T-helper 17 cell (primary cell): ENCODE measurements at places on chromosomes 6 and 20. TPM values are rescaled to one million over a fixed set of nuclear protein-coding genes. Genes with fewer than 3 reads are reported as not detected.

Gene GINM1
- total RNA-seq: 20.8 TPM

Gene TAB2
- total RNA-seq: 199 TPM

Gene ZC2HC1B
- total RNA-seq: not detected

Gene UNC5CL
- 4.2 TPM for total RNA-seq

Gene PPARD
- 25.0 TPM for total RNA-seq

Gene OSER1
- total RNA-seq: 88.5 TPM

Gene BPI
- not detected for total RNA-seq

Gene EYS
- not detected for total RNA-seq

Gene KIF16B
- 11.1 TPM for total RNA-seq

Gene CLPSL2
- total RNA-seq: not detected

Gene SEL1L2
- total RNA-seq: not detected

Gene TCF21
- total RNA-seq: not detected

Gene MAP3K5
- 35.6 TPM for total RNA-seq

Gene BTBD9
- total RNA-seq: 61.3 TPM

Gene OPRL1
- total RNA-seq: 1.4 TPM

Gene MAP3K7
- 16.0 TPM for total RNA-seq

GRCh38 chr6:138528956-138529355, 29.7 kb upstream of the NHSL1 start:
- no peak for DNase-seq

- DNase-seq: no peak
Measured at GRCh38 chr6:159678574-159678973, 14.5 kb downstream of the SOD2 start.

DNA sequence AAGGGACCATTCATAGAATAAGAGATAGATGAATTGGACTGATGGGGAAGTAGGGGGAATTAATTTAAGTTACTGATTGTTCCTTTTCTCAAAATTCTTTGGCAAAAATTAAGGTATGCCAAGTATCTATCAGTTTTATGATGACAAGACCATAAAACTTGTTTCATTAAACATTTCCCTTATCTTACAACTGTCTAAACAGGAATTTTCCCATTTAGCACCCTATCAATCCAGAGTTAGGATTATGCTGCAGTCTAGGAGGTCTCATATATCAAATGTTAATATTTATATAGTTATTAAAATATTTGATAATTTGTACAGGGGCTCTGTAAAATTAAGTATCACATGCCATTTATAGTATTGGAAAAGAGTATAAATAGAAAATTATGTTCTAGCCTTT, 51.5 kb upstream of the ARID1B start:
- DNase-seq: no peak

GRCh38 chr20:38805958-38806854, 709 bp downstream of the PPP1R16B start:
- DNase-seq: peak; percentile 41

DNA sequence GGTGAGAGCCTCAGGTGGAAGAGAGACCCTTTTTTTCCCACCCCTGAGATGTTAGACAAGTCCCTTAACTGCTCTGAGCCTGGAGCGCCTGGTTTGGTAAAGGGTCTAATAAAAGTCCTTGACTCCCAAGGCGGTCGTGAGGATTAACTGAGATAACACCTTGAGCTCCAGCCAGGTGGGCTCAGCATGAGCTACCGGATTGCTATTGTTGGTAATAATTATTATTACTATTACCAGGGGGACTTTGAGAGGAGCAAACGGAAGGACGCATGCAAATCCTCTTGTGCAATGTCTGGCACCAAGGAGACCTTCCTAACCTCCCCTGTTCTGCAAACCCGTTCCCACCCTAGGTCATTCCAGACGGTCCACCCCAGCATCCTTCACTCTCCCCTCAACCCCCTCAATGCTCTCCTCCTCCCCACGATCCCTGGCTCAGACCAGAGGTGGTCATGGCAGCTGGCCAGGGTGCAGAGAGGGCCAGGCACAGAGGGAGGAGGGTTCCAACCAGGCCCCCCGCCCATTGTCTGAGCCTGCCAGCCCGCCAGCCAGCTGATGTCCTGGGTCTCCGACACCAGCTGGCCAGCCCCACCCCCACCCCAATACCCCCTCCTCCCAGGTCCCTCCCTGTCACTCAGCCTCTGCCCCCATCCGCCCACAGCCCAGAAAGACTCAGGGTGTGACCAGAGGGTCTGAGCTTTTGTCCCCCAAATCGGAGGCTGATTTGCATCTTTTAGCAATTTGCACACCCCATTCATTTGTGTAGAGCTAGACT, 14.3 kb upstream of the CBFA2T2 start:
- DNase-seq: no peak

GRCh38 chr6:110645685-110646418, 169.4 kb downstream of the CDK19 start:
- DNase-seq: no peak

GRCh38 chr20:46430921-46431712, 24.7 kb upstream of the ELMO2 start:
- DNase-seq: no peak

DNA sequence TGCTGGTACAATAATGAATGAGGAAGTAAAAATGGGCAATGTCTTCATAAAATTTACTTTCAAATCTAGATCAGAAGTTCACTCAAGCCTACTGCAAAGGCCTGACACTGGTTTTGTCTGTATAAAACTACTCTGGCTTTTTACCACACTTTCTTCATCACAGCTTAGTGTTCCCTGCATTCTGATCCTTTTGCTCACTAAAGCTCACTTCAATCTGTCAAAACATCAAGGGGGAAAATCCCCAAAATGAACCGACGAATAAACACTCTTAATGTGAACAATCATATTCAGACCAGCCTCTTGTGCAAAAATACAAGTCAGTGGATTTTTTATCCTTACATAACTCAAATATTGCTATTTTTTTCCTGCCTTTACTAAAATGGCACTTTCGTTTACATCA, 98.5 kb downstream of the PRDM1 start:
- no peak for DNase-seq

DNA sequence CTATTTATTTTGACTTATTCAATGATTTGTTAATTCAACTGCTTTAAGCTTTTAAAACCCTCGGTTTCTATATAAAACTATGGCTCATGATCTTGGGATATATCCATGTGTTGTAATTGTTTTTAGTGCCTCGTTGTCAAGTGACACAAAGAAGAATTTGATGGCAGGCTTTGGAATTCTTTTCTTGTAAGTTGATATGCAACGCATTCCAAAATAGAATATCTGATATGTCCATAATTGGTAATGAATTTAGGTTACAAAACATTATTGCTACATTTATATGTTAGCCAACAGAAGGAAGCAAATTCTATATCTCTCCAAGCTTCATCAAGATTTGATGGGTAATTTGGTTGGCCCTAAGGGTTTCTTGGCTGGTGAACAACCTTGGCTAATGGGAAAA, 220.4 kb upstream of the RIMS1 start:
- no peak for DNase-seq

- DNase-seq: no peak
Measured at GRCh38 chr20:61828891-61829290, 236.8 kb downstream of the TAF4 start.

- no peak for DNase-seq
Measured at GRCh38 chr6:37435373-37435772, 2.4 kb downstream of the CMTR1 start.

DNA sequence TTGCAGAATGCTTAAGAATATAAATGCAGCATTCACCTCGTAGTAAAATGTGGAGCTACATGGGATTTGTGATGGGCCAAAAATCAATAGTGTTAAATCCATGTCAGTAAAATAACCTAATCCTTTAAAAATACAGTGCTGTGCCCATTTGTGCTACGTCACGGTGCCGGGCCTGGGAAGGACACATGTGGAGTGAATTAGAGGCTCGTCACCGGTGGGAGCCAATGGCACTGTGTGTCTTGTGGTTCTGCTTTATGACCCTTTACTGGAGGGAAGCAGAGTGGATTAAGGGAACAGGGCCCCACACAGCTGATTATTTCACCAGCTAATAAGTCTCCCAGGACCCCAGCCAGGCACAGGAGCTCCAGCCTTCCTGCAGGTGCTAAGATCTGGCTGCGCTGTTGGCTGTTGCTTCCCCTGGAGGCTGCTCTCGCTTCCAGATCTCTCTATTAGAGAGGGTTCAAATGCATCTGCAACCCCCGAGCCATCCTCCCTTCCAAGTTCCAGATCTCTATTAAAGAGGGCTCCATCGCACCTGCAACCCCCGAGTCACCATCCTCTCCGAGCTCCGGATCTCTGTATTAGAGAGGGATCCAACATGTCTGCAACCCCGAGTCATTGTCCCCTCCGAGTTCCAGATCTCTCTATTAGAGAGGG, 405.8 kb downstream of the CDH4 start:
- no peak for DNase-seq

GRCh38 chr20:25199473-25200260, 4.2 kb downstream of the ENTPD6 start:
- no peak for DNase-seq

DNA sequence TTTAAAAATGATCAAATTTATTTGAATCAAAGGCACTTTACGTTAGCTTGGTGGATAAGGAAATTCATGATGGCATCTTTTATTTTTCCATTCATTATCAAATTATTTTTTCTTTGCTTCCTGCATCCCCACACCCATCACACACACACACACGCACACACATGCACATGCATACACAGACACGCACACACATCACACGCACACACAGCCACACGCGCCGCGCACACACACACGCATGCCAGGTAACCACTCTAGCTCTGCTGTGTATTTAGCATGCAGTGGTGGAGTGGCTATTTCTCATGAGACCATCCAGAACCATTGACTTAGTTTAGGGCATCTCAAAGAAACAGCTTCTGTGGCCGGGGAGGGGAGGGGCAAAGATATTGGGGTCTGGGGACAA, 47.0 kb downstream of the GNAS start:
- no peak for DNase-seq

DNA sequence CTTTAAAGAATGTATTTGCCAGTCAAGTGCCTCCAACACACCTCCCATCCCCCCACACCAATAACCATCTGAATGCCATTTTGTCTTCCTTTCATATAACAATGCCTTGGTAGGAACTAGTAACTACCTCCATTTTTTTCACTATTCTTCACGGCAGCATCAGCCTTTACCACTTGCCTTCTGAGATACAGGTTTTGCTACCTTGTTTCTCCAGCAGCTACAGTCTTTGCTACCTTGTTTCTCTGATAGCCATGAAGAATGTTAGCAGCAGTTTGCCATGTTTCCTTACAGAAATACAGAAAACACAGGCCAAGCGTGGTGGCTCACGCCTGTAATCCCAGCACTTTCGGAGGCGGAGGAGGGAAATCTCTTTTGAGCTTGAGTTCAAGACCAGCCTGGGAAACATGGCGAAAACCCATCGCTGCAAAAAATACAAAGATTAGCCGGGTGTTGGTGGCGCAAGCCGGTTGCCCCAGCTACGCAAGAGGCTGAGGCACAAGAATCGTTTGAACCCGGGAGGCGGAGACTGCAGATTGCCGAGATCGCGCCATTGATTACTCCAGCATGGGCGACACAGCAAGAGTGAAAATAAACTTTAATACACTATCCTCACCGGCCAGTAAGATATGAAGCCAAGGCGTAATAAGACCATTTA, 100.9 kb downstream of the HFE start:
- no peak for DNase-seq

GRCh38 chr6:119129968-119130484, 51.6 kb upstream of the FAM184A start:
- no peak for DNase-seq

- no peak for DNase-seq
Measured at GRCh38 chr20:58128635-58129625, 99.5 kb downstream of the ANKRD60 start.

GRCh38 chr6:20933057-20933788, 399.0 kb downstream of the CDKAL1 start:
- no peak for DNase-seq

- DNase-seq: no peak
Measured at GRCh38 chr20:37948956-37949355, 46.0 kb downstream of the VSTM2L start.

DNA sequence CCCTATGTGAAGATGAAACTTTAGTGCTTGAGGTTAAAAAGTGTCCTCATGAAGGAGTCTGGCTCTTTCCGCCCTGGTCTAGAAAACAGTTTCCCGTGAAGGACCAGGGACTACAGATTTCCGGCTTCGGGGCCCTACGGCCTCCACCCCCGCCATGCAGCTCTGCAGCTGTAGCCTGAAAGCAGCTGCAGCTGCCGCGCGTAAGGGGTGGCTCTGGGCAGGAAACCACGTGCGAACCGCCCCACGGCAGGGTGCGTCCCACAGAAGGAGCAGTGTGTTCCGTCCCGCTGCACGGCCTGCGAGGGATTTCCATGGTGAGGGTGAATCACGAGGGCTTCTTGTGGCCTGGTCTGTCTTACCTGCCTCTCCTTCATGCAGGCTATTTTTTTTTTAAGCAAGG, 117.0 kb downstream of the ERMARD start:
- DNase-seq: no peak

- no peak for DNase-seq
Measured at GRCh38 chr6:157455731-157456523, 74.9 kb downstream of the ZDHHC14 start.

DNA sequence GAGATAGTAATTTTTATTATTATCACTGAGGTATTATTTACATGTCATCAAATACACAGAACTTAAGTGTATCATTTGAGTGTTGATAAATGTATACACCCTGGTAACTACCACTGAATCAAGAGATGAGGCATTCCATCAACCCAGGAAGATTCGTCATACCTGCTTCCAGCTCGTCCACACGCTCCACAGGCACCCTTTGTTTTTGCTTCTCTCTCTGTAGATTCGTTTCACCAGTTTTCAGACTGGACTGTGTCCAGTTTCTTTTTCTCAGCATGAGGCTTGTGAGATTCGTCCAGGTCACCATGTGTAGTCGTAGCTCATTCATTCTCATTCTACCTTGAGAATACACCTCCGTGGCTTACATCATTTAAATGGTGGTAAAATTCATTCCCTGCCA, 64.5 kb downstream of the BFSP1 start:
- DNase-seq: no peak

GRCh38 chr20:41300383-41300782, 17.1 kb downstream of the ZHX3 start:
- DNase-seq: no peak

GRCh38 chr6:88916615-88917208, 46.7 kb downstream of the RNGTT start:
- no peak for DNase-seq

DNA sequence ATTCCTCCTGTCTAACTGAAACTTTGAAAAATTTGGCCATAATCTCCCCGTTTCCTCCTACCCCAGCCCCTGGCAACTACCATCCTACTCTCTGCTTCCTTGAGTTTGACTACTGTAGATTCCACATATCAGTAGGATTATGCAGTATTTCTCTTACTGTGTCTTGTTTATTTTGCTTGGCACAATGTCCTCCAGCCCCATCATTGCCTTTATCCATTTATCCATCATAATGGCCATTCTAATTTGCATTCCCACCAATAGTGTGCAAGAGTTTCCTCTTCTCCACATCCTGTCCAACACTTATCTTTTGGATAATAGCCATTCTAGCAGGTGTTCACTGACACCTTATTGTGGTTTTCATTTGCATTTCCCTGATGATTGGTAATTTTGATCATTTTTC, 202.3 kb downstream of the THBS2 start:
- no peak for DNase-seq

- DNase-seq: no peak
Measured at GRCh38 chr6:55277646-55278045, 49.6 kb upstream of the GFRAL start.

- DNase-seq: no peak
Measured at GRCh38 chr6:154479771-154480639, 30.5 kb downstream of the CNKSR3 start.

- DNase-seq: no peak
Measured at GRCh38 chr6:35777356-35778102, 1.1 kb downstream of the CLPSL2 start.

- no peak for DNase-seq
Measured at GRCh38 chr20:41508335-41508734, 109.8 kb downstream of the CHD6 start.

GRCh38 chr6:42140032-42140431, 2.4 kb downstream of the C6orf132 start:
- DNase-seq: no peak
